ENCODE measurements at places on chromosomes 7 and 10.

DNA sequence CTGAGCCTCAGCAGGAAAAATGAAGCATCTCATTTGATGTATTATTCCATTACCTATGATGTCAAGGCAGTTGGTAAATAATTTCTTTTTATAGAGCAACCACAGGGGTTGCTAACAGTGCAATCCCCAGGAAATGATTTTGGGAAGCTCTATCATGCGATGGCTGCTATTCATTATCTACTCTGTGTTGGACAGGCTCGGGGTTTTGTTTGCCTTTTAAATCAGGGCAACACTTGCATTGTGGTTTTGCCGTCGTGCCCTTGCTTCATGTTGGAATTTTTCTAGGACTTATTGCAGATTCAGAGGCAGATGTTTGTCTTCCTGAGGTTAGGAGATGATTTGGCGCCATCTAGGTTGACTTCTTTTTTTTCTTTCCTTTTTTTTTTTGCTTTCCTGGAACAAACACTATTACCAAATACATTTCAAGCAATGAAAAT is 128.4 kb downstream of the BICC1 start:
- no peak for DNase-seq

DNA sequence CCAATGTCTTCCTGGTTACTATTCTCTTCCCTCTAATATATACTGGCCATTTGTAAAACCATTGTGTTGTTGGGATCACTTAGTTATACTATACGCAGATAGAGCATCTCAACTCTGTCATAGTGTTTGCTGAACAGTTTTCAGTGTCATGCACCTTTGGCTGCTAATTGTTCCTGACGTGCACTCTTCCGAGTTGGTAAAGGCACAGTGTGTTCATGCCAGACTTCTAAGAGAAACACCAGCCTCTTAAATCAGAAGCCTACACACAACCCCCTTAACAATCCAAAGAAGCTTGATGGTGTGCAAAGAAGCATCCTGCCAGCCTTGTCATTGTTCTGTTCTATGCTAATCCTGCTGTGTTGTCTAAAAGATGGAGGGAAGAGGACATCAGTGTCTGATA is 131.1 kb downstream of the MAPK8 start:
- no peak for DNase-seq

DNA sequence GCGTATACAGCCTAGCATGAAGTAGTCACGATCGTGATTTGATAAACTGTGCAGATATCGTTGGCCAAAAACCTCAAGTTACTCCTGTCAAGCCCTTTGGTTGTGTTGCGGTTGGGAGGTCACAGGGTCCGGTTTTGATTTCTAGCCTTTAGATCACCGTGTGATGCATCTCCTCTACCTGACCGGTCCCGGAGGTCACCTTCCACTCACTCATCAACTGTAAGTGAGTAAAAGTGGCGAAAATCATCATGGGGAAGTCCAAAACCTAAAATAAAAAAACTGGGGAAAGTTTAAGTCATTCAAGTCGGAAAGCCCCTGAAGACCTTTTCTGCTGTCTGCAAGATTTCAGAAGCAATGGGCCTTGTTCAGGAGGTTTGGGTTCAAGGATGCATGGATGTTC is 62.8 kb downstream of the ADARB2 start:
- no peak for DNase-seq

GRCh38 chr7:151592868-151593486 is 73.3 kb upstream of the RHEB start:
- DNase-seq: no peak

- no peak for DNase-seq
Observed at GRCh38 chr10:90526721-90527120, 331.1 kb downstream of the HTR7 start.

- no peak for DNase-seq
Observed at GRCh38 chr10:73246322-73246645, 771 bp downstream of the DNAJC9 start.

GRCh38 chr7:100825751-100826513 is 1.4 kb downstream of the EPHB4 start:
- DNase-seq: no peak

DNA sequence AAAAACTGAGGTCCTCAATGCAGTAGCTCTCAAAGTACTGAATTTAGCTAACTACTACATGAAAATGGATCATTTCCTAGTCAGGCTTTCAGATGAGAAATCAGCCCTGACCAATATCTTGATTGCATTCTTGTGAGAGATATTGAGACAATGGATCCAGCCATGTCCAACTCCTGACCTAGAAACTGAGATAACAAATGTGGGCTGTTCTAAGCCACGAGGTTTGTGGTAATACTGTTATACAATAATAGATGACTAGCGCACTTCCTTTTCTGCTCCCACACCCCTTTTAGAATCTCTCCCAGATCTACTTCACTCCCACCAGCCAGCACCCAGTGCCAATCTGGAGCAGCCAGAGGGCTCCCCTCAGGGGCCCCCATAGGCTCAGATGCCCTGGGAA is 209.3 kb upstream of the KMT2E start:
- DNase-seq: no peak

GRCh38 chr7:12315049-12315448 is 88.6 kb downstream of the VWDE start:
- DNase-seq: no peak

GRCh38 chr10:79354615-79355014 is 7.3 kb downstream of the PPIF start:
- no peak for DNase-seq

GRCh38 chr7:35792873-35793489 is 7.9 kb upstream of the SEPTIN7 start:
- no peak for DNase-seq

- DNase-seq: no peak
Observed at GRCh38 chr10:112779025-112779770, 170.8 kb upstream of the TCF7L2 start.

- DNase-seq: no peak
Observed at GRCh38 chr10:130438861-130439260, 302.7 kb downstream of the GLRX3 start.

DNA sequence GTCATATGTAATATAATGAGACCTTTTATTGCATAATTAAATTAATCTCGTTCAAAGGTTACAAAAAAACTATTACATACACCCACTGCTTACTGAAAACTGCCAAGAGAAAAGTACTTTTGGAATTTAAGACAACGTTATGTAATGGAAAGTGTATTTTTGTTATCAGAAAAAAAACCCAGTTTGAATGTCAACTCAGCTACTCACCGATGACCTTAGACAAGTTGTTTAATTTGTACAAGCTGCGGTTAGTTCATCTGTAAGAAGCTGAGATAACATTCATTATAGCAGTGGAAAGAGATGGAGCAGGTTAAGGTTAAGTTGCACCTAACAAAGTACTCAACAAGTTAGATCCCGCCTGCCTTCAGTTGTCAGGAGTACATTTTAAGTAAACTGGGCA is 1.1 kb downstream of the PSMA2 start:
- no peak for DNase-seq

GRCh38 chr7:45703373-45703821 is 129.2 kb downstream of the ADCY1 start:
- DNase-seq: no peak

- no peak for DNase-seq
Observed at GRCh38 chr10:99057936-99058690, 177.5 kb downstream of the HPSE2 start.

DNA sequence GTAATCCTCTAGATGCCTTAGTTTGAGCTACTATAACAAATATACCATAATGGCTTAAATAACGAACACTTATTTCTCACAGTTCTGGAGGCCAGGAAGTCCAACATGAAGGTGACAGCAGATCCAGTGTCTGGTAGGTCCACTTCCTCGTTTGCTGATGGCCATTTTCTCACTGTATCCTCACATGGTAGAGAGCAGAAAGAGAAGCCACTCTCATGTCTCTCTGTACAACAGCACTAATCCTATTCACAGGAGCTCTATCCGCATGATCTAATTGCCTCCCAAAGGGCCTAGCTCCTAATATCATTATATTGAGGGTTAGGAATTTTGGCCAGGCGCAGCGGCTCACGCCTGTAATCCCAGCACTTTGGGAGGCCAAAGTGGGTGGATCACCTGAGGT is 10.2 kb downstream of the HIBADH start:
- DNase-seq: no peak

DNA sequence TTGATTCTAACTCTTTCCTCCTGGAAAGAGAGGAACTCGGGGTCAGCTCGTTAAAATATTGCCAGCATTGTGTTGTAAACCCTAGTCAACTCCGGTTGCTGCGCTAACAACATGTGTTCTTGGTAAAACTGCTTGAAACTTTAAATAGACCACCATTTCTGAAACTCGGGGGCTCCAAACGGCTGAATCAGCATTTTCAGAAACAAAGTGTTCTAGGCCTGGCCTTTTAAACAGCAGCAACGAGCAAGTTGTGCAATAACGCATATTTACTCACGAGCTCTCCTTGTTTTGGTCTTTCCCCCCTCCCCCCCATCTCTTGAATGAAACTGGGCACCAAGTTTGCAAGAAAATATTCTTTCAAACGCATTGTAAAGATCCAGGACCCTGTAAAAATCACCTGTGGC is 9.2 kb upstream of the GRB10 start:
- DNase-seq: no peak

GRCh38 chr7:132518102-132518838 is 58.0 kb downstream of the PLXNA4 start:
- no peak for DNase-seq

DNA sequence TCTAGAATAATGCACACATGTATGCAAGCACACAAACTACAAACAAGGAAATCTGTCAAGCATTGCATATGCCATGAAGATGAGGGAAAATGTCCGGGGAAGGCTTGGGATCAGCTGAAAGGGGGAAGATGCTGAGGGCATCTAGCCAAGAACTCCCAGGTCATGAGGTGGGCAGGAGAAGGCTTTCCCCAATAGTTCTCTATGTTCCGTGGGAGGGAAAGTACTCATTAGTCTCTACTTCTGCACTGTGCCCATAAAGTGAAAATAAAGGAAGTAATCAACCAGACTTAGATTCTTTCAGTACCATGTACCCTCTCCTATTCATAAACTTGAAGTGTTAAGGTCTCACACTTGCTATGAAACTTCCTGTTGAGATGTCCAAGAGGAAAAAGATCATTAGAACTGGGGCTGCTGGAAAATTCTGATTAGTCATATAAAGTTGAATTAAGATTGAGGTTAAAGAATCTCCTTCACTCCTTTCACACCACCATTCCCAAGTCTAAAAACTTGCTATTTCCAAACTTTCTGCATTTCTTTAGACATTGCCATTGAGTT is 17.1 kb upstream of the LIPF start:
- DNase-seq: no peak

DNA sequence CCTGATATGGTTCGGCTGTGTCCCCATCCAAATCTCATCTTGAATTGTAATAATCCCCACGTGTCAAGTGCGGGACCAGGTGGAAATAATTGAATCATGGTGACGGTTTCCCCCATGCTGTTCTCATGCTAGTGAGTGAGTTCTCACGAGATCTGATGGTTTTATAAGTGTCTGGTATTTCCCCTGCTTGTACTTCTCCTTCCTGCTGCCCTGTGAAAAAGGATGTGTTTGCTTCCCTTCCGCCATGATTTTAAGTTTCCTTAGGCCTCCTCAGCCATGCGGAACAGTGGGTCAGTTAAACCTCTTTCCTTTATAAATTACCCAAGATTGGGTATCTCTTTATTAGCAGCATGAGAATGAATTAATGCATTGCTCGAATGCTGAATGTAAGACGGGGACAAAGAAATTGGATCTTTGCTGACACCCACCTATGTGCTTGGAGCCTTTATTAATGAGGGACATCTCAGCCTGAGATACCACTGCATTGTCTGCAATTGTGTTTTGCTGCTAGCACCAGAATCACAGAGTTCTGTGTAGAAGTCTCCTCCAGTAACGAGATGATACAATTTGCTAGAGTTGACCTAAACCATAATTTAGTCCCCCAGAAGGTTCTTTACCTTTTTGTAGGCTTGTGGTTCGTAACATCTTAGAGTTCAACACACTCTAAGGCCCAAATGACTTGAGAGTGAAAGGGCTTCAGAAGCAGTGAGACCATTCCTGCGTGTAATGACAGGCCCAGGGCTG is 28.6 kb downstream of the SLC35B4 start:
- no peak for DNase-seq

GRCh38 chr10:16602104-16602775 is 80.6 kb upstream of the C1QL3 start:
- no peak for DNase-seq

- no peak for DNase-seq
Observed at GRCh38 chr10:34745244-34745643, 69.9 kb downstream of the PARD3 start.

- no peak for DNase-seq
Observed at GRCh38 chr10:17792991-17793390, 16.2 kb upstream of the MRC1 start.

DNA sequence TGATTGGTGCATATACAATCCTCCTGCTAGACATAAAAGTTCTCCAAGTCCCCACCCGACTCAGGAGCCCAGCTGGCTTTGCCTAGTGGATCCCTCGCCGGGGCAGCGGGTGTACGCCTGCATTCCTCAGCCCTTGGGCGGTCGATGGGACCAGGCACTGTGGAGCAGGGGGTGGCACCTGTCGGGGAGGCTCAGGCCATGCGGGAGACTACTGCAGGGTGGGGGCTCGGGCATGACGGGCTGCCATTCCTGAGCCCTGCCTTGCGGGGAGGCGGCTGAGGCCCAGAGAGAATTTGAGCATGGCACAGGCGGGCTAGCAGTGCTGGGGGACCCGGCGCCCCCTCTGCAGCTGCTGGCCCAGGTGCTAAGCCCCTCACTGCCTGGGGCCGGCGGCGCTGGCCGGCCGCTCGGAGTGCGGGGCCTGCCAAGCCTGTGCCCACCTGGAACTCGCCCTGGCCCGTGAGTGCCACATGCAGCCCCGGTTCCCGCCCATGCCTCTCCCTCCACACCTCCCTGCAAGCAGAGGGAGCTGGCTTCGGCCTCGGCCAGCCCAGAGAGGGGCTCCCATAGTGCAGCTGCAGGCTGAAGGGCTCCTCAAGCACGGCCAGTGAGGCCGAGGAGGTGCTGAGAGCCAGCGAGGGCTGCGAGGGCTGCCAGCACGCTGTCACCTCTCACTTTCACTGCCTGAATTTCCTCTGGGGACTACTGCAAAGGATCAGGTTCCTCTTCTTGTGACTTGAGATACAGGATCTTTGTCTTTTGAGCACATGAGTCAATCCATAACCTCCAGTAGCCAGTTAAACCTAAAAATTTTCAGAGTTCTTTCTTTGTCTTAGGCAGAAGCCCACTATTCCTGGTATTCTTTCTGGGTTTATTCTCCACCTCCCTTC is 25.1 kb upstream of the ELOVL3 start:
- DNase-seq: no peak

GRCh38 chr7:42704710-42705109 is 207.2 kb downstream of the C7orf25 start:
- DNase-seq: no peak

DNA sequence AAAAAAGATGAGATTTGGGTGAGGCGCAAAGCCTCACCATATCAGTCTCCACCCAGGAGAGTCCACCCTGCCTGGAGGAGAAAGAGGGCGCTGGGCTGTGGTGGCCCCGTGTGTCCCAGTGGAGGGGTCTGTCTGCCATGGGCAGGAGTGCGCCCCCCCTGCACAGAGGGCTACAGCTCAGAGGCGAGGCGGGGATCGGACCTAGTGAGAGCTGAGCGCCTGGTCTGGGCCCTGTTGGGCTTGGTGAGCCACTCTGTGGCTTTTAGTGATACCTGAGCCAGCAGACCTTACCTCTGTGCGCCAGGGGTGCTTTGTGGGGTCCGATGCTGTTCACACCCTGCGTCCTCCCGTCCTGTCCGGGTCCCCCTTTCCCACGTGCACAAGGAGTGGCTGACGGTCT is 25.9 kb upstream of the GNA12 start:
- DNase-seq: no peak
